ENCODE measurements at places on chromosomes 6 and 20.
A peak's percentile ranks its signal among the peaks of the same experiment; 100 is the strongest.

DNA sequence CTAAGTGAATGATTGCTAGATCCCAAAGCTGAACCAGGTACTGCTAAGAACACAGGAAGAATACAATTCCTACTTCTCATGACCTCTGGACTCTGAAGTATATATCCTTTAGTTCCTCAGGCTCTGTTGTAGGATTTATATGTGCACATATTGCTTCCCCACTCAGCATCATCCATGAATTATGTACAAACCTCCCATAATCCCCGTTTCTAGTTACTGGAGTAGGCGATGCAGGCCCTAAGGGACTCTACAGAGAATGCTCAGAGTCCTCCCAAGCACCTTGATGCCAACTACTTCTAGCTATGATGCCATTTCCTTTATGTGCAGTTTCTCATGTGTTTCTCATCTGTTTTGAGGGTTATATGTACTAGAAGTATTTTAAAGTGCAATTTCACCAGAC is 154.9 kb upstream of the EPHA7 start:
- DNase-seq, result no peak

- no peak for DNase-seq
These were observed 848.1 kb upstream of the EYS start for GRCh38 chr6:66555082-66555481.

- DNase-seq, result no peak
These were observed 22.6 kb downstream of the TRIM15 start for GRCh38 chr6:30185846-30186484.

DNA sequence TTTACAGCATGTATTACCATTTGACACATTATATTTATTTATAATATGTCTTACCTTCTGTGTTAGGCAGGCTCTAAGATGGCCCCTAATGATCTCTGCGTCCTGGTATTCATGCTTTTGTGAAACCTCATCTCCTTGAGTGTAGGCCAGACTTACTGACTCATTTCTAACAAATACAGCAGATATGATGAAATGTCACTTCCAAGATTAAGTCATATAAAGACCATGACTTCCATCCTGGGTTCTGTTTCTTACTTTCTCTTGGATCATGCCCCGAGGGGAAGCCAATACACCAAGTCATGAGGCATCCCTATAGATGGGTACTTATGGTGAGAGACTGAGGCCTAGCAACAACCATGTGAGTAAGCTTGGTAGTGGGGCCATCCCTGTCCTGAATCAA is 30.2 kb downstream of the ZHX3 start:
- DNase-seq, result peak; percentile 55

GRCh38 chr6:41759905-41760579 is 12.8 kb upstream of the PGC start:
- DNase-seq, result no peak

DNA sequence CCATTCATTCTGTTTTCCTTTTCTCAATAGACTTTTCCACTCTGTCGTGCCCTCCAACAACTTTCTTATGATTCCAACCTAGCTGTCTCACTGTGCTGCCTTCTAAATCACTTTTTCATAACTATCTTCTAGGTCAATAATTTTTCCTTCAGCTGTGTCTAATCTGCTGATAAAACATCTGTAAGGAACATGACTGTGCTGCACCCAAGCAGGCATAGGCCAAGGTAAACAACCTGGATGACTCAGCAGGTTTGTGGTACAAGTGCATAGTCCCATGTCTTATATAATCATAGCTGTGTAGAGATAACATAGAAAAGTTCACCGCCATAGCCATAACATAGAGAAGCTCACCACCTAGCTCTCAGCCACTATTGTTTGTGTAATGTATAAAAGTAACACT is 332.3 kb downstream of the PLCB1 start:
- DNase-seq, result no peak

- no peak for DNase-seq
These were observed 58.0 kb downstream of the SYTL3 start for GRCh38 chr6:158707821-158708195.

Data from mesenchymal stem cell (in vitro differentiated cells and primary cell).